ENCODE measurements at places on chromosomes 2 and 18.

DNA sequence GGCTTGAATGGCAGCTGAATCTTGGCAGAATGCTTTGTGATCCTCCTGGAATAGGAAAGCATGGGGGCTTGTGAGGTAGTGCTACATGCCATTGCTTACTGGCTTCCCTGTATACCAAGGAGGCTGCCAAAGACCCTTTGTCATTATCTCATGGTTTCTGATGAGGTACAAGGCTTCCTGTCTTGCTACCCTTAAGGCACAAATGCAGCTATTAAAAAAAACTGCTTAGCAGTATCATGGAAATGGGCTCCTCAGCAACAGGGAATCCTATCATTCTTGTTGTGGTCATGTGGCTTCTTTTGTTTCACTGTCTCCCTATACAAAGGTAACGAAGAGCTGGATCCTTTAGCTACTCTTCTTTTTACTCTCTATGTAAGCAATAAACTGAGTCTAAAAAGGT is 6.6 kb upstream of the KANSL1L start:
- no peak for DNase-seq

- no peak for DNase-seq
Observed at GRCh38 chr2:121682396-121683298, 33.4 kb upstream of the CLASP1 start.

DNA sequence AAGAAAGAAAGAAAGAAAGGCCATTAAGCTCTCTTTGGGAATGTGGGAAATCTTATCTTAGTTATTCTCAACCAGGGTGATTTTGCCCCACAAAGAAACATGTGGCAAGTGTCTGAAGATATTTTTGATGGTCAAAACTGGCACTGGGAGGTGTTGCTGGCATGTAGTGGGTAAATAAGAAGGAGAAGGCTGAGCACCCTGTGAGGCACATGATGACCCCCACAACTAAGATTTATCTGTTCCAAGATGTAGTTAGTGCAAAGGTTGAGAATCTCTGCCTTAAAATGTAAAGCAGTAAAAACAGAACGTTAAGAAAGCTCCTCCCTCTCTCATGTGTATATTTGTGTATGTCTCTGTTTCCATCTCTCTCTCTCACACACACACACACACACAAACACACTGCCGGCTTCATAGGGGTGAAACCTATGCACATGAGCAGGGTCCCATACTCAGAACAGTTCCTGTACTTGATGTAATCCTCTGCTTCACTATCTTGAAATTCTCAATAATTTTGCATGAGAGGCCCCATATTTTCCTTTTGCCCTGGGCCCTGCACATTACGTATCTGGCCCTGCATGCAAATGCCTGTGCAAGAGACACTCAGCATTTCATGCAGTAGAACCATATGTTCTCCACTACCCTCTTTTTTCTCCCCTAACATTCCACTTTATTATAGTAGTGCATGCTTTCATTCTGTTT is 94.3 kb downstream of the MREG start:
- no peak for DNase-seq

GRCh38 chr2:146295080-146295670 is 1549.7 kb upstream of the ACVR2A start:
- no peak for DNase-seq

- peak; percentile 97 for DNase-seq
Observed at GRCh38 chr2:74740741-74741431, 86.8 kb downstream of the SEMA4F start.
